ENCODE measurements at places on chromosomes 7 and 10.

- no peak for DNase-seq
These were observed 186.3 kb upstream of the ADARB2 start for GRCh38 chr10:1923586-1923985.

- no peak for DNase-seq
These were observed 36.7 kb downstream of the PTPRN2 start for GRCh38 chr7:158550886-158551452.

DNA sequence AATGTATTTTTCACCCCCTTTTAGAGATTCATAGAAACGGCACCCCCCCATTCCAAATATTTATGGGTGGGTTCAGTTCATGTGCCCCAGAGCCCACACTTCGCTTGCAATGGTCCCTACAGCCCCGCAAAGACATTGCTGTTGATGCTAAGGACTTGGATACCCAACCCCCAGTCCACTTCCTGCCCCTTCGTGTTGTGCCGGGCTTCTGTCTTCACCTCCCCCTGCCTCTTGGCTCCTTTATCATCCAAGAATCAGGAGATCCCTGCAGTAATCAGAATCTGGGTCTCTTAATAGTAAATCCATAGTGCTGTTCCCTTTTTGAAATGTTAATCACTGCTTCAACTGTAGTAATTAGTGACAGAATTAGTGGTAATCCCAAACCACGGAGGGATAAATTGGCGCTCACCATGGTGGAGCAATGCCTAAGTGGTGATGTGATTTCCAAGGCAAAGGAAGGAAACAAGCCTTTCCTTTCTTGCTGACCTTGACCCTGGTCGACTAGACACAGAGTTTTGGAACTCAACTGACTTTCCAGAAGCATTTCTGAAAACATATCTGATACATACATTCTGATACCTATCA lies 67.7 kb downstream of the HK1 start:
- no peak for DNase-seq

DNA sequence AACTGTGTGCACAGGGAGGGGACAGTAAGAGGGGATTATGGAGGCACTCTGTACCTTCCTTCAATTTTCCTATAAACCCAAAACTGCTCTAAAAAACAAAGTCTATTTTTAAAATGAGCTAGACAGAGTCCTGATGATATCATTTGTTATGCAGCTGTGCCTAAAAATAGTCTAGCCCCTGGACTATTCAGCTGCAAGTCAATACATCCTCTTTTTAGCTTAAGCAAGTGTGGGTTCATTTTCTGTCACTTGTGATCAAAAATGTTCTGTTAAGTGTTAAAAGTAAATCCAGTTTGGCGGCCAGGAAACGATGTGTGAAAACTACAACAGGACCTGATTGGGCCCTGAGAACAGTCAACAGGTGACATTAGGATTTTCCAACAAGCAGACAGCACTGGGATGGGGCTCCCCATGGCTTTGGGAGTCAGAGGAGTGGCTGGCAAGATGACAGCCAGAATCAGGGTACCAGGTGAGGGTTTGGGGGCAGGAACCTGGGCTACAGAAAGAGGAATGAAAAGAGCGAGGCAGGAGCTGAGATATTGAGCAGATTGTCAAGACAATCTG lies 33.9 kb downstream of the FAM107B start:
- no peak for DNase-seq

- DNase-seq = no peak
These were observed 265.5 kb upstream of the FERD3L start for GRCh38 chr7:19410691-19411090.

- no peak for DNase-seq
These were observed 10.3 kb downstream of the ZNF775 start for GRCh38 chr7:150389532-150389816.

GRCh38 chr10:91312382-91312733 lies 91.9 kb downstream of the PCGF5 start:
- no peak for DNase-seq

- DNase-seq = peak; percentile 2
These were observed 871 bp downstream of the ST7 start for GRCh38 chr7:116953906-116954838.

GRCh38 chr10:77152256-77152655 lies 485.4 kb downstream of the KCNMA1 start:
- DNase-seq = no peak

- DNase-seq = no peak
These were observed 70.3 kb upstream of the NANOS1 start for GRCh38 chr10:118958984-118959925.

GRCh38 chr7:92092210-92092609 lies 42.1 kb downstream of the CYP51A1 start:
- no peak for DNase-seq

GRCh38 chr10:118173296-118173695 lies 126.6 kb upstream of the RAB11FIP2 start:
- DNase-seq = no peak

DNA sequence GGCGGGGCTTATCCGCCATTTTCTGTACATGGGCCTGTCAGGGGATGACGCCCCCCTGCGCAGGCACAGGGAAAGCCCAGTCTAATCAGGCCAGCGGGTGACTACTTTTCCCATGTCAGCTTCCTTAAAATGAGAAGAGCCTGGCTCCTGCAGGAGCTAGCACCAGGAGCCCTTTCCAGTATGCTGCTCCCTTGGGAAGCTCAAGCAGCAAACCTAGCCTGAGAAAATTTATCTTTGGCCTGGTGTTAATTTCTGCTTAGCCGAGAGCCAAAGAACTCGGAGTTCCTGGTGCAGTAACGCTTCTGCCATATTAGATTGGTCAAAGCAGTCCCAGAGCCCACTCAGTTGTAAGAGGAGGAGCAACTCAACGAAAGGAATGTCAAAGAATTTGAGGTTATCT lies 239.0 kb upstream of the PHYHIPL start:
- DNase-seq = no peak
